ENCODE measurements at places on chromosomes 3 and 15.

DNA sequence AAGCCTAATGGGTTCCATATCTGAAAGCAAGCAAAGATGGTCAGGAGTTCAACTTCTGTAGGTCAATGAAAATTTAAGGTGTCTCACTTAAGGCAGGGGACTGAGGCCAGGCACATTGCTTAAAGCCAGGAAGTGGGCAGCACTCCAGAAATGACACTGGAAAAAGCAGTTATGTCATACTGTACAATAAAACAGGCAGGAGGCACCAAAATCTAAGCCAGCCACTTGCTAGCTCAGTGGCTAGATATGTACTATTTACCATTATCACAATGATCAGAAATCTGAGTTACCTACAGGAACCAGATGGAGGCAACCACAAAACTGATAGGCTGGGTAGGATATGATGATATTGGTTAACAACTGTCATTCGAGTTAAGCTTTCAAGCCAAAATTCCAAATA lies 57.3 kb downstream of the FRMD5 start:
- no peak for DNase-seq

DNA sequence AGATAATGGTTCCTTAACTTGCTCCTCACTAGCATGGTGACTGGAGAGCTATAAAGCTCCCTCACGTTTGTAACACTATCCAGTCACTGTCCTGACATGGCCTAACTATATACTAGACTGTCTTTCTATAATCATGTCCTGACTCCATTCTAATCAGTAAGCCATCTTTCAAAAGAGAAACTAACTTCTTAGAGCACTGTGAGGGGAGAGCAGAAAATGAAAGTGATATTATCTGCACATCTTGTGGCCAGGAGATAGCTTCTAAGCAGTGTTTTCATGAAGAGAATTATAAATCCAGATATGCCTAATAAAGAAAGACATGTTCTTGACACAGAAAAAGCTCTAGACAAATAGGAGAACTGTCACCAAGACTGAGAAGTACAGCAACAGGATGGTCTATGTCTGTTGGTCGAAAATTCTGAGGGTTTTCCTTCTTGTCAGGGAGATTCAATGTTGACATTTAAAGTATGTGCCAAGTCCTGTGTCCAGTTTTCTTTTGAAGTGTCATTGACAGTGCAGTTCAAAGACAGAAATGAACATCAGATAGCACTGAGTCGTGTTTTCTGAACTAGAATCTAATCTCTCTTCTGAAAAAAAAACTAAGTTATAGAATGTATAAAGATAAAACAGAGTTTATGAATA lies 230.6 kb upstream of the PEX5L start:
- no peak for DNase-seq

GRCh38 chr3:58441514-58442450 lies 8.2 kb upstream of the PDHB start:
- no peak for DNase-seq

- DNase-seq, result no peak
Observed at GRCh38 chr15:42608110-42608531, 32.7 kb downstream of the STARD9 start.

All from SK-N-MC (cell line).